IMR-90 (cell line): ENCODE measurements at places on chromosomes 2 and 18. TPM values are rescaled to one million over a fixed set of nuclear protein-coding genes. Genes with fewer than 3 reads are reported as not detected.
A peak's percentile ranks its signal among the peaks of the same experiment; 100 is the strongest.

DNA sequence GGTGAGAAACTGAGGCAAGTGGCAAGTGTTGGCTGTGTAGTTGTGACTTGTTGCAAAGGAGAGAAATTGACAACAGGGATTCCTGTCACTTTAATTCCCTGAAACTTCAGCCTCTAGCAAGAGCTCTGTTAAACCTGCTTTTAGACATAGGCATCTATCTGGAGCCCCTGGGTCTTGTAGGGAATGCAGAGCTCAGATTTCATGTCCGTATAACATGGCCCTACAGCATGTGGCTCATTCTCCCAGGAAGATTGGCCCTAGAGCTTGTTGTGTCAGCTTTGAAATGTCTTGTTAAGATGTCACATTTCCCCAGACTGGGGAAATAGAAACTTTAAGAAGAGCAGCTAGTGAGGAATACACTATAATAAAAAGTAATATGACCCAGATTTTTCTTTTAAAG lies 115.8 kb downstream of the POLE4 start:
- H3K27ac ChIP-seq = no peak overlapping the region
- H3K4me1 ChIP-seq = peaks cover 5% of the 10 kb centered on the region; the same call in 1 of the 2 replicates
- no peaks in the 10 kb centered on the region for H3K36me3 ChIP-seq
- no peak overlapping the region for H3K4me3 ChIP-seq
- DNase-seq = no peak

DNA sequence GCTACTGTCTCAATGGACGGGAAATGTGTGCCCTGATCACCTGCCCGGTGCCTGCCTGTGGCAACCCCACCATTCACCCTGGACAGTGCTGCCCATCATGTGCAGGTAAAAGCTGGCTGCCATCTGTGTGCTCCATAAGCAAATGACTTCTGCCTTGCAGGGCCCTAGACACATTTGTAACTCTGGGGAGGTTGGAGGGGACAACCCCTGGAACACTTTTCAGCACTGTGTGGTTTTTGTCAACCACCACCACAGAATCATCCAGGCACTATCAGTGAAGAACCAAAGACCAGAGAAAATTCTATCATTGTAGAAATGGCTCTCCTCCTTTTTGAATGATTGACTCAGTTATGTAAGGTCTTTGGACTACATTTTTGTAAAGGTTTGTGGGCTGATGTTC lies 84.3 kb downstream of the FEZ2 start:
- no peaks in the 10 kb centered on the region; the same call in 1 of the 2 replicates for H3K4me1 ChIP-seq
- H3K27me3 ChIP-seq = no peaks in the 10 kb centered on the region
- H3K36me3 ChIP-seq = peaks cover 51% of the 10 kb centered on the region
- H3K27ac ChIP-seq = no peak overlapping the region
- no peak for DNase-seq

DNA sequence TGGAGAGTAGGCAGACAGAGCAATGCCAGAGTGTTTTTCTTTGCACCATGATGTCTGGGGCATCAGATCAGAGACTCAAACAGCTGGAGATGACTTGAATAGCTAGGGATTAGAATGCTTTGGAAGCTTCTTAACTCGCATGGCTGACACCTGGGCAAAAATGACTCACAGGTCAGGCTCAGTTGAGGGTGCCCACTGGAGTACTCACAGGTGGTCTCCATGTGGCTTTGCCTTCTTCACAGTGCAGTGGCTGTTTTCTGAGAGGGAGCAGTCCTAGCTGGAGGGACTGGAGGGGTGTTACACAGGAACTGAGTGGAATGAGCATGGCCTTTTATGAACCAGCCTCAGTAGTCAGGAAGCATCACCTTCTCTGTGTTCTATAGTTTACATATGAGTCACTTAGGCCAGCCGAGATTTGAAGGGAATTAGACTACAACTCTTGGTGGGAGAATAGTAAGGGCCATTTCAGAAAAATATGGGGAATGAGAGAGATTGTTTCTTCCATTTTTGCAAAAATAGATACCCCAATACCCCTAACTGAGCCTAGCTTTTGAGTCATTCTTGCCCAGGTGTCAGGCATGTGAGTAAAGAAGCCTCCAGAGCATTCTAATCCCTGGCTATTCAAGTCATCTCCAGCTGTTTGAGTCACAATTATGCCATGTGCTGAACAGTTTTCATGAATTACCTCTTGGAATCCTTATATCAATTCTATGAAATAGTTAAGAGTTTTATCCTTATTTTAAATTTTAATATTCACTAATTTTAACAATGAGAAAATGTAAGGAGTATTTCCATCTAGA lies 7.1 kb upstream of the PPP1R1C start:
- no peaks in the 10 kb centered on the region for H3K27me3 ChIP-seq
- peak; percentile 62 for DNase-seq
- no peak overlapping the region for H3K27ac ChIP-seq
- no peaks in the 10 kb centered on the region for H3K36me3 ChIP-seq

DNA sequence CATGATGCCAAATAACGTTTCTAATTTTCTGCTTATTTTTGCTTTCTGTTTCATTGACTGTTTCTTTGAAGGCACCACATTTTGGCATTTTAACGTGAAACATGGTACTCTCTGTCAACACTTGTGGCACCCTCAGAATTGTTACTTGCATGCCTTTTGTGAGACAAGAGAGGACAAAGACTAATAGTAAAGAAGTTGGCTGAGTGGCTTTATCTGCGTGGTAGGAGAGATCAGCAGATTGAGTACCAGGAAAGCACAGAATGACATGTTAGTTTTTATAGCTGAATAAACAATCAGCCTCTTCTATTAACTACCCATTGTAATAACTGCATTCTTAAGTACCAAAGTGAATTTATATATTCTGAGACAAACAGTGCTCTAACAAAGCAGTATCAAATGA lies 8.6 kb downstream of the ZNF638 start:
- no peak overlapping the region for H3K27ac ChIP-seq
- peaks cover 2% of the 10 kb centered on the region; the same call in 1 of the 2 replicates for H3K4me1 ChIP-seq
- no peak for DNase-seq
- H3K36me3 ChIP-seq = no peaks in the 10 kb centered on the region; the same call in 1 of the 2 replicates
- H3K27me3 ChIP-seq = no peaks in the 10 kb centered on the region

DNA sequence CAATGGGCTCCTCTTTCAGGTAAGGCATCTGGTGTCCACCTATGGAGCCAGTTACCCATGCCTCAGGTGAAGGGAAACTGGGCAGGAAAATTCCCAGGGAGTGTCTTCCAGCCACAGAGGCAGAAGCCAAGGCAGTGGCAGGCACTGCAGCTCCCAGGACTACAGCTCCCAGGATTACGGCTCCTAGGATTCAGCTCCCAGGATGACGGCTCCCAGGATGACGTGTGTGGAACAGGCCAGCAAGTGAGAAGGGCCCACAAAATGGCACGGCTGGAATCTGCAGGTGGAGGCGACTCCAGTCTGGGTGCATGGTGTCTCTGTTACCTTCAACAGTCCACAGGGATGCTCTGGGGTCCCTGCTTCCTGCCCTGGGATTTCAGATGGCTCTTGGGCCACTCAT lies 92.1 kb downstream of the PTGR3 start:
- no peak for DNase-seq
- no peak overlapping the region for H3K4me3 ChIP-seq
- H3K27ac ChIP-seq = no peak overlapping the region
- no peaks in the 10 kb centered on the region for H3K36me3 ChIP-seq

The TEKT4 gene
- total RNA-seq = not detected in 2 replicates

The OR6B2 gene
- total RNA-seq = not detected in 2 replicates
